Amniotic stem cell (primary cell): ENCODE measurements at places on chromosomes 16 and 17.

- DNase-seq: no peak
Measured at GRCh38 chr16:57478396-57479204, 7.7 kb downstream of the DOK4 start.

GRCh38 chr16:23608194-23608593 lies 12.1 kb upstream of the NDUFAB1 start:
- DNase-seq: no peak

DNA sequence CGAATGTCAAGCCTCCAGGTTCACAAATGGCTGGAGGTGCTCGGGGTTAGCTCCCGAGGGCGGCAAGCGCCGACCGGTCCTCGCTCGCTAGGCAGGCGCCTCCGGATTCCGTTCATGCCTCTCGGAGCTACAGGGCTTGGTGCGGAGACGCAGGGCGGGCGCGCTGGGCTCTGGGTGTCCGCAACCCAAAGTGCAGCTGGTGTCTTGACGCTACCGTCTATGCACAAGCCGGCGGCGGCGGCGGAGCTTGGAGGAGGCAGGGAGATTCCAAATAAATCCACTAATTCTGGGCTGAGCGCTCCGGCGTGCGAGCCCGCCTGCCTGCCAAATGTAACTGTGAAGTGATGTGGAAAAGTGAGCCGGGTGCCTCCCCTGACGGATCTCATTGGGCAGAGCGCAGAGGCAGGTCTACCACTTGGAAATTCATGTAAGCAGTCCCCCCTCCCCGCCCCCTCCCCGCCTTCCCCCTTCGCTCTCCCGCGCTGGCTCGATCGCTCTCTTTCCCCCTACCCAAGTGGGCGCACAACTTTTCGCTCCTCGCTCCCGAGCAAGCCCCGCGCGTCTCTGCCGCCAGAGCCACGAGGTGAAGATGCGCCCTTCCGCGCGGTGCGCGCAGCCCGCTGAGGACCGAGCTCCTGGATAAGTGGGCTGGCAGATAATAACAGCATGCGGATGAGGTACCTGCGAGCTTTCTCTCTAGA lies at the start of gene CDH8:
Gene CDH8 (minus strand): TSS at position 338 of the 701 bp plus-strand sequence. CDS start 15,035 bp downstream, outside the sequence.
- no peak for DNase-seq

DNA sequence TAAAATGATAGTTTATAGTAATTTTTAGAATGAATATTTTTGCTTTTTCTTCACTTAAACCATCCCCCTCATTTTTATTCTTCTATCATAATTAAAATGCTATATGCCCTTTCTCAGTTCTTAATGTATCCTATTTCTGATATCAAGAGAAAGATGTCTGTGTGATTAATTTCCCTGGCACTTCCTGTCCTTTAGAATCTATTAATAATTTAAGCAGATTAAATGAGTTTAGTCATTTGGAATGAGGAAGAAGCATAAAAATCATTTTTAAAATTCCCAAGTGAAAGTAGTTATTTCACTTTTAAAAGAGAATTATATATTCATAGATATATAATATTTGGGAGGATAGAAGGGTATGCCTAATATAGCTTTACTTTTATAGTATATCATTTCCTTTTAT lies 27.8 kb upstream of the CDR2 start:
- DNase-seq: no peak

GRCh38 chr17:46726206-46726605 lies 92.3 kb downstream of the WNT3 start:
- no peak for DNase-seq

GRCh38 chr16:87744750-87745514 lies 20.9 kb downstream of the KLHDC4 start:
- DNase-seq: no peak
